ENCODE measurements at places on chromosomes 11 and 22. TPM values are rescaled to one million over a fixed set of nuclear protein-coding genes. Genes with fewer than 3 reads are reported as not detected.
A peak's percentile ranks its signal among the peaks of the same experiment; 100 is the strongest.

Gene TPP1
- total RNA-seq, result 50.2 TPM

GRCh38 chr11:22786475-22786874 is 43.1 kb downstream of the SVIP start:
- H3K27ac ChIP-seq, result no peak overlapping the region
- DNase-seq, result no peak
- no peaks in the 10 kb centered on the region for H3K4me1 ChIP-seq
- no peak overlapping the region for H3K4me3 ChIP-seq
- no peaks in the 10 kb centered on the region for H3K36me3 ChIP-seq
- no peaks in the 10 kb centered on the region for H3K27me3 ChIP-seq

- H3K36me3 ChIP-seq, result no peaks in the 10 kb centered on the region
- H3K4me1 ChIP-seq, result peaks cover 12% of the 10 kb centered on the region
- no peak overlapping the region for H3K27ac ChIP-seq
- peak; percentile 17 for DNase-seq
- H3K27me3 ChIP-seq, result no peaks in the 10 kb centered on the region
Measured at GRCh38 chr11:65868076-65868667, 4.4 kb downstream of the EFEMP2 start.

Gene VPREB1
- not detected for total RNA-seq

- no peak overlapping the region for H3K27ac ChIP-seq
- no peak for DNase-seq
- no peaks in the 10 kb centered on the region for H3K4me1 ChIP-seq
- no peak overlapping the region for H3K4me3 ChIP-seq
Measured at GRCh38 chr11:66188580-66188979, 79.9 kb upstream of the RAB1B start.
